Right atrium auricular region (tissue), 2 donors: ENCODE measurements at places on chromosomes 11 and 22. TPM values are rescaled to one million over a fixed set of nuclear protein-coding genes. Genes with fewer than 3 reads are reported as not detected.

Gene ZNF70
- 3.2 TPM for total RNA-seq

Gene ST3GAL4
- total RNA-seq: 103 TPM

GRCh38 chr11:444396-445144 lies 2.8 kb upstream of the ANO9 start:
- H3K4me1 ChIP-seq: peaks cover under 1% of the 10 kb centered on the region
- no peaks in the 10 kb centered on the region for H3K36me3 ChIP-seq
- H3K4me3 ChIP-seq: no peak overlapping the region
- H3K27ac ChIP-seq: no peak overlapping the region

- no peaks in the 10 kb centered on the region for H3K36me3 ChIP-seq
- no peaks in the 10 kb centered on the region for H3K4me1 ChIP-seq
- no peaks in the 10 kb centered on the region for H3K27me3 ChIP-seq
- DNase-seq: no peak
- no peak overlapping the region for H3K27ac ChIP-seq
Observed at GRCh38 chr22:41842996-41843970, 10.4 kb downstream of the SREBF2 start.

DNA sequence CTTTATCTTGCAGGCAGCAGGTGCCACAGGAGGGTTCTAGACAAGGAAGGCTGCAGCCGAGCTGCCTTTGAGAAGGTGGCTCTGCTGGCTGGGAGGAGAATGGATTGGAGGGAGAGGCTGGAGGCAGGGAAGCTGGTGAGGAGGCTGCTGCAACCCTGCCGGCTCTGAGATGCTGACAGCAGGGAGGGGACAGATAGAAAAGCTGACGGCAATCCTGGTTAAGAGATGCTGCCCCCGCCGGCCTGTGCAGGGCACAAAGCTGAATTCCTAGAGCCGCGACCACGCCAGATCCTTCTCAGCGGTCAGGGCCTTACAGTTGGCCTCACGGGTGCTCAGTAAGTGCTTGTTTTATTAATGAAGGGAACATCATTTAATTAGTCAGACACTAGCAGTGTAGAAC lies 105.4 kb downstream of the CACNA1I start:
- no peak overlapping the region for H3K27ac ChIP-seq
- H3K27me3 ChIP-seq: no peaks in the 10 kb centered on the region
- no peaks in the 10 kb centered on the region for H3K4me1 ChIP-seq
- H3K4me3 ChIP-seq: no peak overlapping the region

- no peak overlapping the region for H3K4me3 ChIP-seq
- H3K36me3 ChIP-seq: peaks cover 45% of the 10 kb centered on the region
- peak overlapping the region; percentile 56 for H3K27ac ChIP-seq
- peaks cover 2% of the 10 kb centered on the region for H3K4me1 ChIP-seq
- no peak for DNase-seq
Observed at GRCh38 chr22:24315367-24315966, 44.8 kb downstream of the SPECC1L start.

- DNase-seq: no peak
- no peaks in the 10 kb centered on the region for H3K27me3 ChIP-seq
- no peaks in the 10 kb centered on the region for H3K36me3 ChIP-seq
- no peaks in the 10 kb centered on the region for H3K4me1 ChIP-seq
Observed at GRCh38 chr22:39349506-39349966, 255 bp upstream of the SYNGR1 start.
